Esophagus squamous epithelium (tissue), 5 donors: ENCODE measurements at places on chromosomes 7 and 10.

DNA sequence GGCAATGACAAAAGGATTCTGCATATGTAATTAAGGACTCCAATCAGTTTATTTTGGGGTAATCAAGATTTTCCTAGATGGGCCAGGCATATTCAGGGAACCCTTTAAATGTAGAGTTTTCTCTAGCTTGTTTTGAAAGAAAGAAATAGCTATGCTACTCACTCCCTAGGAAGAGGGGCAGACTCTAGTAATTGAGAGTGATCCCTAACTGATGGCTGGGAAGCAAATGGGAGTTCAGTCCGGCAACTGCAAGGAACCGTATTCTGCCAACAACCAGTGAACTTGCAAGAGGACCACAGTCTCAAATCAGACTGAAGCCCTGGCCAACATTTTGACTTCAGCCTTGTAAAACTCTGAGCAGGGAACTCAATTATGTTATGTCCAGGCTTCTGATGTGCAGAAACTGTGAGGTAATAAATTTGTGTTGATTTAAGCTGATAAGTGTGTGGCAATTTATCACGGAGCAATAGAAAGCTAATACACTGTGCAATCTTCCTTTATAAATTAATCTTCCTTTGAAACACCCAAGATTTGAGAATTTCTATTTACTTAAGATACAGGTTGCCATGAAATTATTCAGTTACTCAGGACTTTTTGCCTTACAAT, 14.0 kb downstream of the AOAH start:
- no peak for DNase-seq

DNA sequence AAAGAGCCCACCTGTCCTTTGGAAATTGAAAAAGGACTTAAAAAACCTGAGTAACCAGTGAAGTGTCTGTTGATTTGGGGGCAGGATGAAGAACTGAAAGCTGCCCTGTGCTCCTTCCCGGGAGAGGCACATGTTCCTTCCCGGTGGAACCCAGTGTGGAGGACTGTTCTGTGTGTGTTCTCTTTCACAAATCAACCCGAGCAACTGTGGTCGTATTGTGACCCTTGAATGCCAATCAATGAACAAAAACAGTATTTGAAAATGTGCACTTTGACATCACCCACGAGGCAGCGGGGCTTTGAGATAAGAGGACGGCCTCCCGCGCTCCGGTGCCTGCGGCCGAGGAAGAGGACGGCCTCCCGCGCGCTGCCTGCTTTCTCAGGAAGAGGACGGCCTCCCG, 139.0 kb downstream of the VIPR2 start:
- no peak for DNase-seq

DNA sequence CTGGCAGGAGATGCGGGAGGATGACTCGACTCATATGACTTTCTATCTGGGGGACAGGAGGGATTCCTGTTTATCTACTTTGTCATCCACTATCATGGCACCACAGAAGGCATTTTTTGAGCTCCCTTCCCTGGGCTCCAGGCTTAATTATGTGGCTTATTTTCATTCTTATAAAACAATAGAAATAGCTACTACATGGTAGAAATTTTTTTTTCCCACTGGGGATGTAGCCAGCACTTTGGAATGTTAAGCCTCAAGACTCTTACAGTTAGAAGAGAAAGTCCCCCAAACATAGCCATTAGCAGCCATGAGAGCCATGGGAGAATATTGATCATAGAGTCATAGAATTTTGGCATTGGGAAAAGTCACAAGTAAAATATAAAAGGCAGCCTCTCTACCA, 14.6 kb upstream of the FAM180A start:
- no peak for DNase-seq

- no peak for DNase-seq
These were observed 158.4 kb upstream of the NEBL start for GRCh38 chr10:21055339-21056135.

DNA sequence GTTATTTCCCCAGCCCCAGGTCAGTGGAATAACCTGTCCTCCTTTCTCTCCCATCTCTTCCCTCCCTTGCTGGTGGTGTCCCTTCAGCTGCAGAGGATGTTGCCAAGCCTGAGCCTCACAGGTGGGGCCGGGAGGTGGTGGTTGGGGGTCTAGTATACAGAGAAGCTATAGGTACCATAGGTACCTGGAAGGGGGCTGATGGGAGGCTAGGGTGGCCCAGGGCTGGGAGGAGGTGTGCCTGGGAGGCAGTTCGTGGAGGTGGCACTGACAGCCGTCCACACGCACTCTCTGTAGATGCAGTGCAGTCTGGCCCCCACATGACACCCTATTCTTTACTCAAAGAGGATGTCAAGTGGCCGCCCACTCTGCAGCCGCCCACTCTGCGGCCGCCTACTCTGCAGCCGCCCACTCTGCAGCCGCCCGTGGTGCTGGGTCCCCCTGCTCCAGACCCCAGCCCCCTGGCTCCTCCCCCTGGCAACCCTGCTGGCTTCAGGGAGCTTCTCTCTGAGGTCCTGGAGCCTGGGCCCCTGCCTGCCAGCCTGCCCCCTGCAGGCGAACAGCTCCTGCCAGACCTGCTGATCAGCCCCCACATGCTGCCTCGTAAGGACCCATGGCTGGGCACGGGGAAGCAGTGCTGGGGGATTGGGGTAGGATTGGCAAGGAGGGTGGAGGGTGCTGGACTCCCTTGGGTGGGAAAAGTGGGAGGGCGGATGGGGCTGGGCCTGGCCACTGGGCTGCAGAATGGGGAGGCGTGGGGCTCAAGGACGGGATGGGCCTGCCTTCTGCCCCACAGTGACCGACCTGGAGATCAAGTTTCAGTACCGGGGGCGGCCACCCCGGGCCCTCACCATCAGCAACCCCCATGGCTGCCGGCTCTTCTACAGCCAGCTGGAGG, 9.5 kb downstream of the IRF5 start:
- DNase-seq, result no peak

- DNase-seq, result no peak
These were observed 25.2 kb upstream of the POT1 start for GRCh38 chr7:124954790-124955189.

DNA sequence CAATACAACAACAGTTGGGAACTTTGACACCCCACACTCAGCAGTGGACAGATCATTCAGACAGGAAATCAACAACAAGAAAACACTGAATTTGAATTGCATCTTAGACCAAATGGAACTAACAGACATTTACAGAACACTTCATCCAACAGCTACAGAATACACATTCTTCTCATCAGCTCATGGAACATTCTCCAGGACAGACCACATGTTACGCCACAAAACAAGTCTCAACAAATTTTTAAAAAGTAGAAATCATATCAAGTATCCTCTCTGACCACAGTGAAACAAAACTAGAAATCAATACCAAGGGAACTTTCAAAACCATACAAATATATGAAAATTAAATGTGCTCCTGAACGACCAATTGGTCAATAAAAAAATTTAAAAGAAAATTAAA, 212.3 kb downstream of the DNAJC1 start:
- DNase-seq, result no peak

DNA sequence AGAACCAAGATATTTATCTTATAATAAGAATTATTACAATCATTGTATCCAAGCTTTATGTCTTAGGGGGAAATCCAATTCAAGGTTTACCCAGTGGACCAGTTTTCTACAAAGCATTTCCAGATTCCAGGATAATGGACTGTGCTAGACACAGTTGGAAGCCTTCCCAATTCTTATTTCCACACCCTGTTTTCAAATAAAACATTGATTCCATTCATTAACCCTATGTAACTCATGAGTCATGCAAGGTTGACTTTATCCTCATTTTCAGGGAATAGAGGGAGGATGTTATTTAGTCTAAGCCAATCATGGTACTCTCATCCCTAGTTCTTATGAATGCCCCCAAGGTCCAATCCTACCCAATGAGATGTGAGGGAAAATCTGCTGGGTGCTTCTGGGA, 145.7 kb downstream of the RNLS start:
- no peak for DNase-seq

DNA sequence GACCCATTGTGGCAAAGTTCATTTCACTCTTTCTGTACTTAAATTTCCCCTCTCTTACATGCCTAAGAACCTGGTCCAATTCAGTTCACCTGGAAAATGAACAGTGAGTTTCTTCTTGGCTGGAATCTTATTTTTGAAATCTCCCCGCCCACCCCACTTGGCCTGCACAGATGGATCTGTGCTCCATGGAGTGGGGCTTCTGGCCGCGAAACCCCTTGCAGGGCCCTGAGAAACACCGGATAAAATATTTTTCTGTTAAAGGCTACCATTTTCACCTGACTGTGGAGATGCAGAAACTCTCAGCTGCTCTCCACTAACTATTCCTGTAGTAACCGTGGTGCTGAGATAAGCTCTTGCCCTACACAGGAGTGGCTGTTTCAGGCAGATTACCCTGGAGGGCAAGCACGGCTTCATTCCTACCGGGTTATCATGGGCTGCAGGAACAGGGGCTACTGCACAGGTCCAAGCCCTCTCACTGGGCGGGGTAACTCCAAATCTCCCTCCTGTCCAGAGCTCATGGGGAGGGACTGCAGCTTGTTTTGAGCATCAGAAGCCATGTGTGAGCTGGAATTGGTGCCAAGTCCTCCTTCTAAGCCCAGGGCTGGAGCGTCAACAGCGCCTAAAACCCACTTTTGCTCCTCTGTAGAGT, 118.9 kb downstream of the PRPF18 start:
- DNase-seq, result no peak

- DNase-seq, result no peak
These were observed 68.1 kb upstream of the PAPSS2 start for GRCh38 chr10:87591589-87591886.

DNA sequence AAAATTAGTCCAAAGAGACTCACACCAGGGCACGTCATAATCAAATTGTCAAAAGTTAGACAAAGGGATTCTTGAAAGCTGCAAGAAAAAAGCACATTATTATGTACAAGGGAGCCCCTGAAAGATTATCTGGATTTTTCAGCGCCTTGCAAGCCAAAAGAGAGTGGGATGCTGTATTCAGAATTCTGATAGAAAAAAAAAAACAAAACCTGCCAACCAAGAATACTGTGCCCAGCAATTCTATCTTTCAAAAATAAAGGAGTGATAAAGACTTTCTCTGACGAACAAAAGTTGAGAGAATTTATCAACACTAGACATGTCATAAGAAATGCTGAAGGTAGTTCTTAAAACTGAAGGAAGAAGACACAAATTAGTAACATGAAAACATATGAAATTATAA, 240.2 kb downstream of the SNX13 start:
- no peak for DNase-seq

- DNase-seq, result no peak
These were observed 48.0 kb upstream of the DAGLB start for GRCh38 chr7:6495597-6496262.

DNA sequence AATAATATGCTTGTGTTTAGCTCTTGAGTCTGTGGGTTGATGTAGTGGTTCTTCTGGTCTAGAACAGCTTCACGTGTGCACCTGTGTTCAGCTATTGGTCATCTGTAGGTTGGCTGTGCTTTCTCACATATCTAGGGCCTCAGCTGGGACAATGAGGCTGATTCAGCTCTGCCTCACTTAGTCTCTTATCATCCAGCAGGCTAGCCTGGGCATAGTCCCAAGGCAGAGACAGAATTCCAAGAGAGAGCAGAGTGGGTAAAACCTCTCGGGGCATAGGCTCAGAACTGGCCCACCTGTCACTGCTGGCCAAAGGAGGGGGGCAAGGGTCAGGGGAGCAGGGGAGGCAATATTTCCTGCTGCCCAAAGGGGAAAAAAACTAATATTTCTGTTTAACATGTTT, 32.0 kb upstream of the MXI1 start:
- DNase-seq, result no peak

DNA sequence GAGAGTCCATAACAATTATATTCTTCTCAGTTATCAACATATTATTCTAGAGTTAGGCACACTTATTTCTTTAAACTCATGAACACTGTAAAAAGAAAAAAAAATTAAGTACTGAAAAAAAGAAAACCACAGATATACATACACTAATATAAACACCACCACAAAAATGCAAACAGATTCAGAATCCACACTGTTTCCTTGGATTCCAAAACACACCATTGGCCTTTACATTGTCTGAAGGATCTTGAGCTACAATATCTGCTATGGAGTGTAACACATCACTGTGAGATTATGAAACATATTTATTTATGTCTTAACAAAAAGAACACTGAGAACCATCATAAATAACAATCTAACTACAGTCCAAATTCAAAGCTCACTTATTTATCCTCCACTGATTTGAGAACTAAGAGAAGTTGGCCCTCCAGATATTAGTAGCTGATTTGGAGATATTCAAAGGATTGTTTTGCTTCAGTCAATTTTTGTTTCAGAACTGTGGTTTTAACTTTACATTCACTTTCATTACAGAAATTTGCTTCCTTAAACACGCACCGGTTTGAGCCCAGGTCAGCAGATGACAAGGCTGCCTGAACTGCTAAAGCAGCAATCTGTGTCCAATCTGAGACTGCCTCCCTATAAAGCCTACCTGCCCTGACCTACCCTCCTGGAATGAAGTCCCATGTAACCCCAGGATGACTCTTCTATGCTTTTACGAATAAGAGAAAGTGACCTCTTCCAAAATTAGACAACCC, 47.0 kb upstream of the CDK1 start:
- DNase-seq, result no peak

- no peak for DNase-seq
These were observed 1033.4 kb downstream of the SORCS3 start for GRCh38 chr10:105674448-105674847.

DNA sequence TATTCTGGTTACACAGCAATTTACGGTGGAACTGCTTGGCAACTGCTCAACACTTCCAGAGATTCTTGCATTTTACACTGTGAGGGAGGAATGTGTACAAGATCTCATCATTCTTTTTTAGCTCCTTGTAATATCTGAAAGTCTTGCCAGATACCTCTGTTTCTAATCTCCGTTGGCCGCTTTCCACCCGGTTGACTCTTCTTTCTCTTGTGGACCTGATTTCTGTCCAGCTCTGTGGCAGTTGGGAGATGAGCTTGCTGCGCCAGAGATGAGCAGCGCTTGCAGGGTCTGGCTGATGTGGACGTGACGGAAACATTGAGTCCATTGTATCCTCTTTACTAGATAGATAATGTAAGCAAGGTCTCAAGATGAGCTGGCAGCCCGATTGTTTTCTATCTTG, 27.6 kb downstream of the SPAG6 start:
- no peak for DNase-seq

DNA sequence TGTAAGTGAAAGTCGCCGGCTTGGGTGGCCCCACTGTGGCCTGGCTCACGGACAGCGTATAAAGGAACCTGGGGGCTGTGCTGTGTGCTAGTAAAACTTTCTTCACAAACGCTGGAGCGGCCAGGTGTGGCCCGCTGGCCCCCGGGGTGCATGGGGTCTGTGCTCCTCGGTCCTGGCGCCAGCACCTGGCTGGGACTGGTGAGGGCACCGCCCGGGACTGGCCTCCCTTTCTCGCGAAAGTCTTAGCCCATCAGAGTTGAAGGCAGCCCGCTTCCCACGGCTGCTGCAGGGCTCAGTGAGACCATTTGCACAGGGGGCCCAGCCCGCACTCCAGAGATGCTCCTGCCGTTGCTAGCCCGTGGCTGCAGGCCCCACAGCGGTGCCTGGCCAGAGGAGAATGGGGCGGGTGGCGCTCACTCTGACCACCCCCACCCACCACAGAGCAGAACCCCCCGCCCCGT, 5.8 kb downstream of the PWWP2B start:
- DNase-seq, result no peak
